ENCODE measurements at places on chromosomes 16 and 17.

DNA sequence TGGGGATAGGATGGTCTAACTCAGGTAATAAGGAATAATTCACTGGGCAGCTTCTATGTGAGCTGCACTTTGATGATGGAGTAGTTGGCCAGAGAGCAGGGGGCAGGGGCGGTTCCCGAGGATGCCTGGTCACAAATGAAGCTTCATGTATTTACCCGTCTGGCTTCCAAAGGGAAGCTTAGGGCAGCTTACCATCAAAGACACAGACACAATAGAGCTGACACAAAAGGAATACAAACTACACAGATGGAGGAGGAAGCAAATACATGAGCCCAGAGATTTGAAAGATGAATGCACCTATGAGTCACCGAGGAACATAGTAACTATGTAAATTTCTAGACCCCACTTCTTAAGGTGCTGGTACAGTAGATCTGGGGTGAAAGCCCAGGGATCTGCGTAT is 8.7 kb upstream of the EMP2 start:
- no peak for DNase-seq

- no peak for DNase-seq
Measured at GRCh38 chr16:46962629-46963028, 10.8 kb downstream of the DNAJA2 start.

- peak; percentile 47 for DNase-seq
Measured at GRCh38 chr17:36482611-36483504, 3.6 kb upstream of the ZNHIT3 start.

DNA sequence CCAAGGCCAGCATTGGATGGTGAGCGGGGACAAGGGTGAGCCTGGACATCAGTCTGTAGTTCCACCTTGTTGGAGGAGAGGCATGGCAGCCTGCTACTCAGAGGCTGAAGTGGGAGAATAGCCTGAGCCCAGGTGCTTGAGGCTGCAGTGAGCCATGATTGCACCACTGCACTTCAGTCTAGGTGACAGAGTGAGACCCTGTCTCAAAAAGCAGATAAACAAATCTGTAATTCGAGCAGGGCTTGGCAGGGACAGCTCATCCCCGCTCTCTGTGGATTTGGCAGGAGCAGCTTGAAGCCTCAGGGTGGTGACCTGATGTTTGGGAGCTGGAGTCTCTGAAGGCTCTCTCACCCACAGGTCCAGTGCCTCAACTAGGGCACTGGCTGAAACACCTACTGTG is 38.6 kb upstream of the ZCCHC14 start:
- no peak for DNase-seq

DNA sequence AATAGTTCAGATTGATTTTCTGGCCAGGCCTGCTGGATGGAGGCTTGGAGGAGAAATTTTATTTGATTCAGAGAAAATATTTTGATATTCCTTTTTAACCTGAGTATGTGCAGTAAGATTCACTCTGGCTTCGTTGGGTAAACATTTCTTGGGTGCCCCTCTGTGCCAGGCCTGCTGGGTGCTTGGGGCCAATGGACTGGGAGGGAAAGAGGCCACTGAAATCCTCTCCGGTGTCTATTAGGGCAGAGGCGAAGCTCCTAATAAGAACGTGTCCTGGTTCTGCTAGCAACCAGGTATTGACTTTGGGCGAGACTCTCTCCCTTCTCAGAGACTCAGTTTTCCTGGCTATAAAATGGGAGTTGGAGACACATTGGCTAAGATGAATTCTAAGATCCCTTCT is 122.5 kb downstream of the CYLD start:
- DNase-seq = no peak

DNA sequence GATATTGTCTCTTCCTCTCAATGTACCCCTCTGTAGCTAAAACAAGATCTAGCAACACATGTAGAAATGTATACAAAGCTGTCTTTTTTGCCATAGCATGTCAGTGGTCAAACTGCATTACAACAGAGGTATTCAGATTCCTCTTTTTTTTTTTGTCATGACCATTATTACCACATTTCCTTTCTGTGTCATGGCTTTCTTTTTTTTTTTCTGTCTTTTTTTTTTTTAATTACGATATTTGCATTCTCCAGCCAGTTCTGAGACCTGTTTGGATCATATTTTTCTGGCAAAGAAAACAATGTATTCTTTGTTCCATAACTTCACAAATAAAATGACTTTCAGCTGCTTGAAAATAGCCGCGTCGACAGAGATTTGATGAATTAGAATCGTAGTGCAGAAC is 27.4 kb upstream of the CAPNS2 start:
- no peak for DNase-seq

DNA sequence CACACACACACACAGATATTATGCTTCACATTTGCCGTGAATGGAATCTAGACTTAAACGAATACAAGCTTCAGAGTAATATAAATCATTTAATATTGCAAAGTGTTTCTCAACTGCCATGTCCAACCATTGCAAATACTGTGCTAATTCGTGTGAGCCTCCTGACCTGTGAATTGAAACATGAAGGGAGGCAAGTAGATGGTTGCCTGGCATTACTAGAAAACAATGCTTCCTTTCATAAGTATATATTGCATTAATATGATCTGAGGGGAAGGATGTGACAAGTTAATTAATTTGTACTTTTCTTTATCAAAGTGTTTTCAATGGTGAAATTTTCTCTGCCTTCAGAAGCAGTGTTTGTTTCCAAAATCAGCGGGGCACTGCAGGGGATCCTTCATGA is 25.7 kb upstream of the GPR139 start:
- DNase-seq = no peak

- peak; percentile 54 for DNase-seq
Measured at GRCh38 chr16:55465077-55465896, 13.7 kb upstream of the MMP2 start.

DNA sequence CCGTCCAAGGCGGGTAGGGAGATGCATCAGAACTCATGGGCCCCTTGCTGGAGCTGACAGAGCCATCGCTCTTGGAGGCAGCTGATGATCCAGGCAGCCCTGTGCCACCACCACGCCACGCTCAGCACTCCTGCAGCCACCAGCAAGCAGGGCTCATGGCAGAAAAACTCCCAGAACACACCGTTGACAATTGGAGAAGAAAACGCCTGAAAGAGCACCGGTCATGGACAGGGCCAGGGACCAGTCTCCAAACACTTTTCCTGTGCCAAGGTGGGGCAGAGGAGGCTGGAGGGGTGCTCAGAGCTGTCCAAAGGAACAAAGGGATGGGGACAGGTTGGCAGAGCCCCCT is 132.2 kb downstream of the FOXL1 start:
- DNase-seq = no peak

DNA sequence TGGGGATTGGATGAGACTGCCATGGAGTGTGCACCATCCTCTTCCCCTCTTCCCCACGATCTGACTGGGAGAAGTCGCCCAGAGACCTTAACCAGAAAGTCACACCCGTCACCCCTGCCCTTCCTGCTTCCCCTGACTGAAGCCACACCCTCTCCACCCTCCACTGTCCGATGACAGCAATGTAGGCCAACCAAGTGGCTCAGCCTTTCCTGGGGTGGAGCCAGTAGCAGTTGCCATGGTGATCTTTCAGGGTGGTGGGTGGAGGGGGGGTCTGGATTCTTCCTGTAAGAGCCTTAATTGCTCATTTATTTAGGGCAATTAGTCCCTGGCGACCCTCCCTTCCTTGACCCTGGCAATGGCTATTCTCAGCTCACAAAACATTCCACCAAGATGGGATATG is 37.5 kb upstream of the PHB1 start:
- no peak for DNase-seq

DNA sequence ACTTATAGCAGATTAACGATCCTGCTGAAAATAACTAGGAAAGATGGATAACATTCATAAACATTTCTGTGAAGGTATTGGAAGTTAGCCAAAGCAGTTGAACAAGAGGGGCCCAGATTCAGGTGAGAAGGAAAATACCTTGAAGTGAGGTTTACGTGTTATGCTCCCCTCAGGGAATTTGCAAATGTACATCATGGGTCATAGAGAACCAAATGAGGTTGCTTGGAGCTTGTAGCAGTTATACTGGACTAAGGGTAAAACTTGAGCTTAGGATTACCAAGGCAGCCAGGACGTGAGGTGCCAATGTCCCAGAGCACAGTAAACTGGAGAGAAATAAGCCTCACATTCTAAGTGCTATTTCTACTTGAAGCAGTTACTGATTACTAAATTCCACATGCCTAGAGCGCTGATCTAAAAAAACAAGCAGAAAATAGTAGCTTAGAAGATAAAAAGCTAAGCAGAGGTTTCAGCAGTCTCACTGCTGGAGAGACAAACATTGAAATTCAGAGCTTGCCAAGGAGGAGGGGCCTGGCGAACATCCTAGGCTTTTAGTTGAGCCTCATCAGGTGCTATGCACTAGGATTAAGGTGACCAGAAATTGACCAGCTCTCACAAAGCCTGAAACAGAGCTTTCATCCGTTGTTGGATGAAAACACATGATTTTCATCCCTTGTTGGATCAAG is 136.7 kb upstream of the FAM20A start:
- no peak for DNase-seq

All from T-helper 22 cell (primary cell).